ENCODE measurements at places on chromosomes 3 and 15.

DNA sequence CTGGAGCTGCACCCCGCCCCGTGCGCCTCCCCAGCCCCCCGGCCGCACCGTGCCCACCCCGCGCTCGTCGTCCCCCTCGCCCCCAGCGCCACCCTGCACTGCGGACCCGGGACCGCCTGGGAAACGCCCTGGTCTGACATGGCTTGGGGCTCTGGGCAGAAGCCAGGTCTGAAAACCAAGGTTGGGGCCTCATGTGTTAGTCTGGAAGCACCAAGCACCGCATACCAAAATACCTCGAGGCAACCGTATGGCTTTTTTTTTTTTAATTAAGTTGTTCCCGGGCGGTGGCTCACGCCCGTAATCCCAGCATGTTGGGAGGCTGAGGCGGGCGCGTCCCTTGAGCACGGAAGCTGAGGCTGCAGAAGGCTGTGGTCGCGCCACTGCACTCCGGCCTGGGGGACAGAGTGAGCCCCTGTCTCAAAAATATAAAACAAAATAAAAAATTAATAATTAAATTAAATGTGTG lies 91.5 kb upstream of the CHD2 start:
- no peak for DNase-seq

DNA sequence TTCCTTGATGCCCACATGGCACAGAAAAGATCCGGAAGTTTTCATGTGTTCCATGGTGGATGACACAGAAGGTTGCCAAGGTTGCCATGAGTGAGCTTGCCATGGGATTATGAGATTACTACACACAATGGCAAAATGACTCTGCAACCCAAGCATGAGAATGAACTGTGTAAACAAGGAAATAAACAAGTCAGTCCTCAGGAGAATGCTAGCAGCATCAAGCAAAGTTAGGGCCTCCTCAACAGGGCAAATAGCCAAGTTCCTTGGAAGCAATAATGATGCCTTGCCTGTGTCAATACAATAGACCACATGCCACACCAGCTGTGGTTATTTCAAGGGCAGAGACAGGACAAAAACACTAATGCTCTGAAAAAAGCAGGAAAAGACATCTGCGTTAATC lies 41.8 kb downstream of the AQR start:
- no peak for DNase-seq

GRCh38 chr3:146818866-146819265 lies 213.7 kb upstream of the PLSCR5 start:
- no peak for DNase-seq

- DNase-seq: no peak
Observed at GRCh38 chr15:42737529-42738328, 801 bp upstream of the CDAN1 start.

DNA sequence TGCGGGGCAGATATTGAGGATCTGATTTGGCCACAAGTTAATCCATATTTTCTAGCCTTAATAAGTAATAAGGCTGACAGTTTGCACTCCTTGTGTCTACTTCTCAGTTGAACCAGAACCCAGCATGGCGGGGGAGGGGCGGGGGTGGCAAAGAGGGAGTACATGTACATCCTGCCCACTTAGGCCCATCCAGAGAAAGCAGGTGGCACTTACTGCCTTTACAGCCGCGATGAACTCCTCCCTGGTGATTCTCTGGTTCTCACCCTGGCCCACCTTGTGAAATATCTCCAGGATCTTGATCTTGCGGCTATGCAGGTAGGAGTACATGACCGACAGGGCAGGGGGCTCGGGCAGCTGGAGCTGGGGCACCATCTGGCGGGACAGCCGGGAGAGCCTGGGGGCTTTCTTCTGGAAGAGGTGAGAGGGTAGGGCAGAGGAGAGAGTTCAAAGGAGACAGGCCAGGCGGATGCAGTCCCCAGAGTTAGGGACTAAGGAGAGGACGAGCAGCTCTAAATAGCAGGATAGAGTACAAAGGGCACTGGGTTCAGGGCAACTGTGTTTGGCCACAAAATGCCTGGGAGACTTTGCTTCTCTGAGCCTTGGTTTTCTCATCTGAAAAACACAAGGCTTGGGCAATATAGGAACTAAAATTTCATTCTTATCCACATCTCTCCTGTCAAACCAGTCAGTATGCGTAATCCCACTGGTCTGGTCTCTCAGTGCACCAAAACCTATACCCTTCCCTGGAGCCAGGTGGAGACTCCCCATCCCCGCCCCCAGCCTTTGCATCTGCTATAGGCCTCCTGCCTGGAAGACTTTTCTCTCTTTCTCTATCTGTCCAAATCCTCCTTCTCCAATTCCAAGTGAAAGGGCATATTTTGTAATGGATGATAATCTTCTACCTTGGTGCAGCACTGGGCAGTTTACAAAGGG lies 10.1 kb downstream of the EFCAB12 start:
- DNase-seq: no peak

DNA sequence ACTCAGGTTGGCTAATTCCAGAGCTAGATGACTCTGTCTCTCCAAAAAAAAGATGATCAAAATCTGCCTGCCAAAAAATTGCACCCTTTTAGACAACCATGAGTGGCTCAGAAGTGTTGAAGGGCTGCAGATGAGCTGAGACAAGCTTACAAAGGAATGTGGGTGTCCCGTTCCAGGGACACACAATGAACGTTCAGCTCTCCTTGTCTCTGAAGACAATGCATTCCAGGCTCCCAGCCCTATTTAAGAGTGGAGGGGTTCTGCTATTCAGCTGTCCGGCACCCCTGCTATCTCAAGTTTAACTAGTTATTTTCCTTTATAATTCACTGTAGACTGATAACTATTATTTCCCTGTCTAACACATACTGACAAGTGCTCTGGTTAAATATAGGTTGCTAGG lies 355.1 kb upstream of the WNT5A start:
- DNase-seq: no peak

DNA sequence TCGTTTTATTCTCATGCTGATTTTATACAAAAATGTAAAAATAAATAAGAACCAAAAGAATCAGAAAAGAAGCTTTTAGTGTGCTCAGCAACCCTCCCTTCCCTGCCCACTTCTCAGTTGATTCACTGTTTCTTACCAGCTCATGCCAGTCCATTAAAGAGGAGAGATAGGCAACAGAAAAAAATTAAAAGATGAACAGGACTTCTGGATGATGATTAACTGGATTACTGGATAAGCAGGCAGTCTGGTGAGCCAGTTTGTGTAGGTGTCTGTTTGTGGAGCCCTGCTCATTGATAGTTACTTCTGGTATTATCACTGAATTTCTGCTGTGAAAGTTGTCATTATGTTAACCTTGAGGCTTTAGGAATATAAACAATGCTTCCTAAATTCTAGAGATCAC lies 15.1 kb upstream of the GPR171 start:
- no peak for DNase-seq

- DNase-seq: no peak
Observed at GRCh38 chr15:33797651-33798050, 170.6 kb upstream of the CHRM5 start.

Measured in HTR-8/SVneo (cell line).